ENCODE measurements at places on chromosomes 6 and 20. TPM values are rescaled to one million over a fixed set of nuclear protein-coding genes. Genes with fewer than 3 reads are reported as not detected.

SYCP2 gene
- total RNA-seq = 39.7 TPM

PBOV1 gene
- not detected for total RNA-seq

MEA1 gene
- total RNA-seq = 111 TPM

TRIM31 gene
- not detected for total RNA-seq

CDH4 gene
- not detected for total RNA-seq

MCM8 gene
- 28.3 TPM for total RNA-seq

RNF182 gene
- 22.2 TPM for total RNA-seq

PRIM2 gene
- total RNA-seq = 30.7 TPM

NRSN2 gene
- total RNA-seq = 44.9 TPM

ZDHHC14 gene
- total RNA-seq = 19.9 TPM

TTLL9 gene
- total RNA-seq = 2.1 TPM

TGM2 gene
- 113 TPM for total RNA-seq

CLPSL1 gene
- total RNA-seq = not detected

LST1 gene
- total RNA-seq = not detected

TLDC2 gene
- total RNA-seq = not detected

PLG gene
- 0.57 TPM for total RNA-seq

PRSS35 gene
- total RNA-seq = 0.10 TPM

RNF39 gene
- total RNA-seq = not detected

BCAS1 gene
- 3.1 TPM for total RNA-seq

ENPP5 gene
- total RNA-seq = not detected

DEFB119 gene
- not detected for total RNA-seq

ALDH8A1 gene
- total RNA-seq = not detected

COL9A1 gene
- not detected for total RNA-seq

COL21A1 gene
- total RNA-seq = 3.3 TPM

ZNFX1 gene
- total RNA-seq = 39.4 TPM

DPPA5 gene
- total RNA-seq = not detected

HLA-DOB gene
- 0.39 TPM for total RNA-seq

PKIB gene
- total RNA-seq = 1.1 TPM

TSPO2 gene
- total RNA-seq = not detected

CCHCR1 gene
- total RNA-seq = 37.1 TPM

TRIM40 gene
- total RNA-seq = not detected

MGME1 gene
- 27.0 TPM for total RNA-seq

RSPO3 gene
- total RNA-seq = not detected

LHFPL5 gene
- not detected for total RNA-seq

NNAT gene
- total RNA-seq = not detected

GPSM3 gene
- total RNA-seq = 2.0 TPM

MYH7B gene
- total RNA-seq = 0.59 TPM

HLA-DQB1 gene
- total RNA-seq = 0.51 TPM

TBXT gene
- total RNA-seq = not detected

LY6G6F gene
- not detected for total RNA-seq

PRPH2 gene
- total RNA-seq = not detected

LAMA5 gene
- total RNA-seq = 497 TPM

TCP11 gene
- total RNA-seq = not detected

MAP3K4 gene
- total RNA-seq = 49.3 TPM

CCN5 gene
- 15.2 TPM for total RNA-seq

HCRTR2 gene
- not detected for total RNA-seq

OR11A1 gene
- not detected for total RNA-seq

EEF1A2 gene
- total RNA-seq = 178 TPM

RAB32 gene
- total RNA-seq = 61.5 TPM

ADGRF5 gene
- 0.18 TPM for total RNA-seq

XKR7 gene
- 6.2 TPM for total RNA-seq

OXT gene
- total RNA-seq = not detected

BPI gene
- not detected for total RNA-seq

SLC17A1 gene
- not detected for total RNA-seq

RHAG gene
- 0.23 TPM for total RNA-seq

SIRPD gene
- not detected for total RNA-seq

PGBD1 gene
- total RNA-seq = 7.6 TPM

FERMT1 gene
- total RNA-seq = 0.95 TPM
